ENCODE measurements at places on chromosomes 5 and 9. TPM values are rescaled to one million over a fixed set of nuclear protein-coding genes. Genes with fewer than 3 reads are reported as not detected.
A peak's percentile ranks its signal among the peaks of the same experiment; 100 is the strongest.

DNA sequence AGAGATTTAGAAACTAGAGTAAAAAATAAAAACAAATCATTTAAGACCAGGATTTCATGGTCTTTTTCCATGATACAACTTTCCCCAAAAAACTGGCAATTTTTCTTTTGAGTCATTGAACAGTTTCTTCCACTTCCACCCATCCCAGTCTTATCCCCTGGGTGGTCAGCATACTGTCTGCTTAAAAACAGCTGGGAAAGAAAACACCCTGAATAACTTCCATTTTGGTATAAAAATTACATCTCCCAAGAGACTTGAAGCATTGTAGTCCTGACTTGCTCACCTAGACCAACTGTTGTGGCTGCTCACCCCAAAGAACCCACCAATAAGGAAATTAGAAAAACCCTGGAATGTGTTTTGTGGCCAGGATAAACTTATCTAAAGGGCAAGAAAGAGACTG lies 731.3 kb downstream of the NR2F1-AS1 start:
- no peaks in the 10 kb centered on the region for H3K27me3 ChIP-seq
- peaks cover 6% of the 10 kb centered on the region for H3K4me1 ChIP-seq
- no peak for DNase-seq
- no peak overlapping the region for H3K4me3 ChIP-seq
- H3K36me3 ChIP-seq = no peaks in the 10 kb centered on the region

GRCh38 chr9:107239474-107239873 lies 43.6 kb upstream of the RAD23B start:
- H3K36me3 ChIP-seq = no peaks in the 10 kb centered on the region
- peaks cover 58% of the 10 kb centered on the region for H3K4me1 ChIP-seq
- H3K27ac ChIP-seq = no peak overlapping the region
- peak; percentile 43 for DNase-seq

- DNase-seq = no peak
- H3K36me3 ChIP-seq = no peaks in the 10 kb centered on the region
- peaks cover 26% of the 10 kb centered on the region for H3K4me1 ChIP-seq
- no peak overlapping the region for H3K27ac ChIP-seq
Observed at GRCh38 chr9:69499959-69500358, 172.2 kb downstream of the APBA1 start.

GRCh38 chr9:134188386-134189144 lies 24.2 kb upstream of the RNU6ATAC start:
- no peak for DNase-seq
- H3K27me3 ChIP-seq = peaks cover 20% of the 10 kb centered on the region
- H3K36me3 ChIP-seq = no peaks in the 10 kb centered on the region
- no peak overlapping the region for H3K4me3 ChIP-seq
- H3K4me1 ChIP-seq = no peaks in the 10 kb centered on the region

DNA sequence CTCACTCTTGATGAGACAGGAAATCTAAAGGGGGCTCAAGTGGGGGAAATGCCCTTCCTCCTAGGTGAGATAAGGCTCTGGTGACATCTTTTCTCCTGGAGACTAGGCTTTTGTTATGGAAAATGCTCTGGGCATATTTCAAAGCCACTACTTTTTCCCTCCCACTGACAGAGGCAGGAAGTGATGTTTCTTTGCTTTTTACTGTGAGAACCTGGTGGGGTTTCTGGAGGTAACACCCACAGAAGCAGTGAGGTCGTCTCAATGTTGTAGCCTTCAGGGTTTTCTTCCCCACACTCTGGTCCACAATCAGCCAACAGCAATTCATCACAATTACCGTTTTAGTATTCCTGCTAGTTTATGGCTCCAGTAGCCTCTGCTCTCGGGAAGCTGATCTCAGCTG lies 41.4 kb upstream of the FAM240B start:
- H3K27me3 ChIP-seq = no peaks in the 10 kb centered on the region
- no peaks in the 10 kb centered on the region for H3K36me3 ChIP-seq
- H3K4me3 ChIP-seq = no peak overlapping the region
- DNase-seq = no peak
- H3K27ac ChIP-seq = no peak overlapping the region
- H3K4me1 ChIP-seq = no peaks in the 10 kb centered on the region

DNA sequence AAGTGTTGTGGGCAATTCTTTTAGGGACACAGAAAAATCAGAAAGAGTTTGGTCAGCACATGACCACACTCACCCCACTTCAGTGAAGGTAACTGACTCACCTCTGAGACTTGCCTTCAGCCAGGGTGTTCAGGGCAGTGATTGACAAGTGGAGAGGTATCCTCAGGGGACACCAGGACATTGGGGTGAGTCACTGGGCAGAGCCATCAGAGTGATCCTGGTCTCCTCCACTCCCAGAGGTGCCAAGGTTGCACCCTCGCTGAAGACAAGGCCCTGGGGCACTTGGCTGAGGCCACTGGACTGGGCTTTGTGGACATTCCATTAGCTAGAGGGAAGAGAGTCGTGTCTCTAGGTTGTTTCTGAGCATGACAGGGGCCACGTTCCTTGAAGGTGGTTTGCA lies 113.4 kb downstream of the GADD45G start:
- no peak overlapping the region for H3K4me3 ChIP-seq
- DNase-seq = no peak
- no peak overlapping the region for H3K27ac ChIP-seq

DNA sequence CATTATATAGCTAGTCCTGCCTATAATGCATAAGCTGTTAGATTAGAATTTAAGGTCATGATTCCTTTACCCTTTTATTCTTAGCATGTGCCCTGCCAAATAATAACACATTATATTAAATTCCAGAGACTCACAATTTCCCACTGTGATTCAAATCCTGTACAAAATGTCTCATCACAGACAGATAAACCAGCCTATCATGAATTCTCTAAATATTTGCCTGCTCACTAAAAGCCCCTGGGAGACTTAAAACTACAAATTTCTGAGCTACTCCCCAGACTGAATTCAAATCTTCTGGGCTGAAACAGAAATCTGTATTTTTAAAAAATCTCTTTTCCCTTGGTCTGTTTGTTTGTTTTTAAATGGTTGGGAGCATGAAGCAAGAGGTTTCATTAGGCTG lies 32.7 kb downstream of the GAPT start:
- H3K27ac ChIP-seq = no peak overlapping the region
- DNase-seq = no peak
- H3K27me3 ChIP-seq = no peaks in the 10 kb centered on the region
- H3K36me3 ChIP-seq = no peaks in the 10 kb centered on the region
- no peak overlapping the region for H3K4me3 ChIP-seq

DNA sequence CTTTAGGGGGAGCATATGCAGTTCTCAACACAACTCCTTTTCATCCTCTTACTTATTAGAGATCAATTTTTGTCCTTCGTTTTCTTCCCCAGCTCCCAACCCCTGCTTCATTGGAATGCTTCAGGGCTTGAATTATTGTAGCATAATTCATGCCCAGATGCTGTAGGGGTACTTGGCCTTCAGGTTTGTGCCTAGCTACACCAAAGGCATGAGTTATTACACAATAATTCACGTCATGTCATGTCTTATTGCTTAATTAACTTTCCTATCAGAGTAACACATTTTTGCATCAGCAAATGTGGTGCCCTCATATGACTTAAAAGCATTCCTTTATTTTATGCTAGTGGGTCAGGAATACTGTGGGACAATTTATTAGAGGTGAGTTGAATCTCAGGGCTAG lies 507.2 kb downstream of the NFIB start:
- H3K27me3 ChIP-seq = peaks cover 10% of the 10 kb centered on the region
- no peaks in the 10 kb centered on the region for H3K36me3 ChIP-seq
- H3K4me3 ChIP-seq = no peak overlapping the region
- H3K4me1 ChIP-seq = peaks cover 5% of the 10 kb centered on the region
- DNase-seq = no peak

DNA sequence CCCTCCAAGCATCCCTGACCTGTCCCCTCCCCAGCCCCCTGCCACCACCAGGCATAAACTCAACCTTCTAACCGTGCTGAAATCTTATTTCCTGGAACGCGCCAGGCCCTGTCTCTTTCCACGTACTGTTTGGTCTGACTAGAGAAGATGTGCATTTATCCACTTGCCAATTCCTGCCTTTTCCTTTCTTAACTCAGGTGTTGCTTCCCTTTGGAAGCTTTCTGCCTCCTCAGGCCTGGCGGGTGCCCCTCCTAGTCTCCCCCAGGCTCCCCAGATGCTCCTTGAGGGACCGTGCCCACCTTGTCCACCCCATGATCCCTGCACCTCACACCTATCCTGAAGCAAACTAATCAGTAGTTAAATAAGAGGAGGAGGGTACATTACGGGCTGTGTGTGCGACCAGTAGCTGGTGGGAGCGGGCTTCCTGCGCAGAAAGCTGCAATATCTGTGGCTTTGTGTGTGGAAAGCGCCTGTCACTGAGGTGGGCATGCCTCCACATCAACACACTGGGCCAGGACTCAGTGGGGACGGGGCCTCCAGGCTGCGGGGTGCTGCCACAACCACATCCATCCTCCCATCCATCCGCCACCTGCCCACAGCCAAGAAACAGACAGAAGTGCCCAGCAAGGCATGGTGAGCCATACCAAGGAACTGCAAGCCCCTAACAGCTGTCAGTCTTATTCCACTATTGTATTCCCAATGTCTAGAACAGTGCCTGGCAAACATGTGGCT lies 73.5 kb downstream of the COL23A1 start:
- H3K4me1 ChIP-seq = no peaks in the 10 kb centered on the region
- H3K36me3 ChIP-seq = peaks cover 16% of the 10 kb centered on the region
- H3K4me3 ChIP-seq = no peak overlapping the region
- no peak overlapping the region for H3K27ac ChIP-seq

- DNase-seq = no peak
- no peaks in the 10 kb centered on the region for H3K27me3 ChIP-seq
- H3K4me1 ChIP-seq = no peaks in the 10 kb centered on the region
- no peak overlapping the region for H3K4me3 ChIP-seq
Observed at GRCh38 chr9:117278020-117278419, 136.8 kb downstream of the ASTN2 start.

DNA sequence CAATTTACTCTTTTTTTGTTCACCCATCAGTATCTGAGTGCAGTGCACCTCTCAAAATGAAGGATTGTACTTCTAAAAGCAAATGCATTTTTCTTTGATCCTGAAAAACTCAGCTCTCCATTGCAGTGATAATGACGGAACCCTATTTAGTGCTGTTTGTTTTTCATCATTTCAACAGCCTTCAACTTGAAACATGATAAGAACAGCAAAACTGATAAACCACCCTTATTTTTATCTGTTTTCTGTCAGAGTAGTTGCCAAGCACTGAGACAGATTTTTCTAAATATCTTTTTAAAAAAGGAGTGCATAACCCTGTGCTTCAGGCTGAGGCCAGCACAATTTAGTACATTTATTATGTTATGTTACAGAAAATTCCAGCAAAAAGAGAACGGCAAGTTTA lies 549.8 kb upstream of the DMAC1 start:
- H3K4me1 ChIP-seq = no peaks in the 10 kb centered on the region
- H3K4me3 ChIP-seq = no peak overlapping the region
- H3K27me3 ChIP-seq = no peaks in the 10 kb centered on the region

Gene FOXD4L4
- total RNA-seq = 0.10 TPM

Gene PCDHB8
- 2.9 TPM for total RNA-seq

Gene ADAMTS19
- not detected for total RNA-seq

Gene OLFM1
- total RNA-seq = not detected

Gene STKLD1
- total RNA-seq = 0.51 TPM

Gene PCDHGB6
- total RNA-seq = 1.1 TPM

Gene MAMDC4
- total RNA-seq = 3.3 TPM

Gene DDX4
- not detected for total RNA-seq

Gene CER1
- not detected for total RNA-seq

Data from HFFc6 (cell line).